ENCODE measurements at places on chromosomes 7 and 10.

DNA sequence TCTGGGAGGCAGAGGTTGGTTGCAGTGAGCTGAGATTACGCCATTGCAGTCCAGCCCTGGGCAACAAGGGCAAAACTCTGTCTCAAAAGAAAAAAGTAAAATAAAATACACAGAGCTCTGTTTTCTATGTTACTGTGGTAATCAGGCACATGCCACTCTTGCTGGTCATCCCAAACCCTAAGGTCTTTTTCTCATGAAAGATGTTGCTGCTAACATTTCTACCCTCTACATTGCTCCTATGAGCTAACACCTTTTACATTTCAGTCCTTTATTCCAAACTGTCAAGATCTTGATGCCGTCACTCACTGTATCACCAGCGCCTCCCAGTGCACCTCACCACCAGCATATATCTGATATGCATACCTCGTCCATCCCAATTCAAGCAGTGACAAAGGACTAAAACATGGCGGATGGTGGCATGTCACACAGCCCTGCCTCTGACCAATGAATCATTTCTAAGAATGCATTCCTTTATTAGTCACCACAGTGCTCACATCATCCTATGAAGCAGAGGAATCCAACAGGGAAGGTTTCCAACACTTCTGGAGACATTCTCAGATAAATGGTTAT is 4.3 kb downstream of the DAGLB start:
- DNase-seq = no peak

DNA sequence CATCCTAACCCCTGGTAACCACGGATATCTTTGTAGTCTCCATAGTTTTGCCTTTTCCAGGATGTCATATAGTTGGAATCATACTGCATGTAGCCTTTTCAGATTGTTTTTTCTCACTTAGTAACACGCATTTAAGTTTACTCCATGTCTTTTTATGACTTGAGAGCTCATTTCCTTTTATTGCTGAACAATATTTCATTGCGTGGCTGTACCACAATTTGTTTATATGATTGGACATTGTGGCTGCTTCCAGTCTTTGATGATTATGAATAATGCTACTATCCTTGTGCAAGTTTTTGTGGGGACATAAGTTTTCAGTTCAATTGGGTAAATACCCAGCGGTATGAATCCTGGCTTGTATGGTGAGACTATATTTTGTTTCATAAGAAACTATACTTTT is 60.8 kb downstream of the AOAH start:
- no peak for DNase-seq

GRCh38 chr10:18155321-18155720 is 15.1 kb downstream of the CACNB2 start:
- DNase-seq = no peak

- DNase-seq = no peak
Measured at GRCh38 chr10:93821051-93821772, 63.5 kb downstream of the LGI1 start.

GRCh38 chr7:111470998-111471397 is 91.3 kb downstream of the IMMP2L start:
- no peak for DNase-seq

DNA sequence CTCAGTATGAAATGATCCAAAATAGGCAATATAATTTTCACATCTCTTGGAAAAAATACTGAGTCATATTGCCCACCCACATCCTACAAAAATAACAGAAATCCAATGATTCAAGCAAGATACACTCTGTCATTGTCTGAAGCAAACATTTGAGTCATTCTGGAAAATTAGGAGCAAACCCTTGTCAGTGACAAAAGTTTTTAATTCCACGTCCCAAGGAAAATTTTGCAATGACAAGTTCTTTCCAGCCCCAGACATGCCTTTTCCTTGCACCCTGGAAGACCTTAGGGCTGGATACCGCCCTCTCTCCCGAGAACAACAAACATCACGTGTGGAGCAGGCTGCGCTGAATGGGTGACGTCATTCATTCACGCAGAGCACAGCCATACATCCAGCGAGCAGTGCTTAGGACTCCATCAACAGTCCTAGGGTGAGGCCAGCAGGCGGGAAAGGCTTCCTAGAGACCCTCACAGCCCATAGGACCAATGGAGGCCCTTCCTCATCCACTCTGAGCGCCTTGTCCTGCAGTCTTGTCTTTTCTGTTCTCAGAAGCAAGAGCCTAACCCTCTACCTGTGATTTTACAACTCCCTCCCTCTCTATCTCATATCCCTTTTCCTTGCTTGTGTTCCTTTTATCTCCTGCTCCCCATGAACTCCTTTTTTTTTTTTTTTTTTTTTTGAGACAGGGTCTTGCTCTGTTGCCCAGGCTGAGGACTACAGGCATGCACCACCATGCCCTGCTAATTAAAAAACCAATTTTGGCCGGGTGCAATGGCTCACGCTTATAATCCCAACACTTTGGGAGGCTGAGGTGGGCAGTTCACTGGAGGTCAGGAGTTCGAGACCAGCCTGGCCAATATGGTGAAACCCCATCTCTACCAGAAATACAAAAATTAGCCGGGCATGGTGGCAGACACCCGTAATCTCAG is 23.5 kb upstream of the KDM7A start:
- no peak for DNase-seq

DNA sequence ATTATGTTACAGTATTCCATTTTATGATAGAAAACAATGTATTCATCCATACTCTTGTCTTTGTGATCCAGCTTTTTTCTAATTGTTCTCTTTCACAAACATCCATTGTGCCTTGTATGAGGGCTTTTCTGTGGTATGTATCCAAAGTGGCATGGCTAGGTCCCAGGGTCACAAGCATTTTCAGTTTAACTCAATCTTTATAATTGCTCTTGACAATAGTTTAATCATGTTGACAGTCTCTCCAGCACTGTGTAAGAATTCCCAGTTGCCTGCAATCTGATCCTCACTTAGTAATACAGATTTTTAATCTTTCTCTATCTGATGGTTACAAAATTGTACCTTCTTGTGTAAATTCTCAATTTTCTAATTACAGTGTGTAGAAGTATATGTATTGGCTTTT is 533.4 kb downstream of the NEBL start:
- DNase-seq = no peak

GRCh38 chr7:88155756-88156155 is 64.1 kb downstream of the SRI start:
- DNase-seq = no peak

GRCh38 chr7:80999100-80999499 is 80.2 kb upstream of the SEMA3C start:
- no peak for DNase-seq

DNA sequence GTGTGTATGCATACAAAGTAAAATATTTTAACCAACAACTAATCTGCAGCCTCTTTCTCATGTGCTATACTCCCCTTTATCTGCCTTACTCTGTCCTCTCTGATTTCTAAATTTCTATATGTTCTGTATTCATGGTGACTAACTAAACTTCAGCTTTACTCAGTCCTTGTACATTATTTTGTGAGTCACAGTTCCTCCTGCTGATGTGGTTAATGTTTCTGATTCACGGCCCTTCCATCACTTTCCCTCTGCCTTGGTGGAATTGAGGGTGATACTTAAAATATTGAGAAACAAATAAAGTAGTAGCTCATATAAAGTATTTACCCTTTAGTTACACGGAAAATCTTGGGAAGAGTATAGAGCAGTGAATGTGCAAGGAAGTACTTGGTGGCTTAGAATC is 899.1 kb upstream of the ZWINT start:
- DNase-seq = no peak

- DNase-seq = no peak
Measured at GRCh38 chr7:100621554-100621953, 9.2 kb downstream of the MOSPD3 start.

GRCh38 chr7:28005075-28005846 is 175.3 kb downstream of the JAZF1 start:
- DNase-seq = no peak

GRCh38 chr7:87217983-87218653 is 1.4 kb downstream of the TMEM243 start:
- DNase-seq = no peak

- no peak for DNase-seq
Measured at GRCh38 chr7:18414885-18415284, 80.7 kb upstream of the HDAC9 start.

DNA sequence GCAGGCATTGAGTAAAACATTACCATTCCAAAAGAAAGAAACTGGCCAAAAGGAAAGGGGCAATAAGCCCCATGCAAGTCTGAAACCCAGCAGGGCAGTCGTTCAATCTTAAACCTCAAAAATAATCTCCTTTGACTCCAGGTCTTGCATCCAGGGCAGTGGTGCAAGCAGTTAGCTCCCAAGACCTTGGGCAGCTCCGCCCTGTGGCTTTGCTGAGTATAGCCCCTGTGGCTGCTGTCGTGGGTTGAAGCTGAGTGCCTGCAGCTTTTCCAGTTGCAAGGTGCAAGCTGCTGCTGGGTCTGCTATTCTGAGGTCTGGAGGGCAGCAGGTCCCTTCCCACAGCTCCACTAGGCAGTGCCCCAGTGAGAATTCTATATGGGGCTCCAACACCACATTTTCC is 580.1 kb upstream of the AUTS2 start:
- DNase-seq = no peak

DNA sequence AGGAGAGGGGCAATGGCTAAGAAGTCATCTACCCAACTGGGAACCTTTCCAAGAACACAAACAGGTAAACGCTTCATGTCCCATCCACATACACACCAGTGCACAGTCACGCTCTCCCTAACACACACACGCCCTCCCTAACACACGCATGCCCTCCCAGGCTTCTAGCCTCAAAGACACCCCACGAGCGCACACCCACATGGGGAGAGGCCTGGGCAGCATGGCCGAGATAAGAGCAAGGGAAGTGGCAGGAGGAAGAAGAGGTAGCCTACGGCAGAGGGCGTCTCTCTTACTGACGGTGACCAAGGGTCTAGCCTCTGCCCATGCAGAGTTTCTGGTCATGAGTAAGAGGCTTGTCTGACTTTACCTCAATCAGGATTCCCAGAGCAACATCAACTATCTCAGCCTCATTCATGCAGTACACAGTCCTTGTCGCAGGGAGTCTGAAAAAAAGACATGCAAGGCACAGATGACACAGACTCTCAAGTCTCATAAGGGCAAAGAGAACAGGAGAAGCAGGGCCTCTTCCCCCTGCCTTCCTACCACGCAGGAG is 3.1 kb downstream of the CYREN start:
- DNase-seq = no peak

DNA sequence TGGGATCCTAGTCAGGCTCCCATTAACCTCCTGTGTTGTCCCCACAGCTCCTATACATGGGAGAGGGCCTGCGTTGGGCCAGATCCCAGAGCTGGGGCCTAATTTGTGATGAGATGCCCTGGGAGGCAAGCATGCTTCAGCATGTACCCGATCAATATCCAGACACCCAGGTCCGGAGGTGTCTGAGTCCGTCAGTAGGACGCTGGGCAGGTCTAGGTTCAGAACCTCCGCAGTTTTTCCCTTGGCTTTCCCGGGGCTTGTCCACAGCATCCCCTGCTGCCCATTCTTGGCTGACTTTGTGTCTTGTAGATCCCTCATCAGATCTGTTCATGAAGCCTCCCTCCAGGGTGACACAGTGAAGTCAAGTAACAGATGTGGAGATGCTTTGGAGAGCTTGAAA is 32.7 kb upstream of the RBAK start:
- no peak for DNase-seq

- no peak for DNase-seq
Measured at GRCh38 chr10:89332123-89332633, 4.4 kb downstream of the IFIT3 start.
